GM12878 (cell line): ENCODE measurements at places on chromosomes 4 and X. TPM values are rescaled to one million over a fixed set of nuclear protein-coding genes. Genes with fewer than 3 reads are reported as not detected.

Gene BEX5
- 0.64 TPM in 1 of 2 replicates, not detected in the other for total RNA-seq

Gene SSX7
- not detected in 2 replicates for total RNA-seq

Gene CXCL3
- not detected in 2 replicates for total RNA-seq

Gene MAGEC1
- total RNA-seq: 0.05 TPM in 1 of 2 replicates, not detected in the other

Gene ANXA10
- total RNA-seq: not detected in 2 replicates

Gene ENPEP
- total RNA-seq: not detected in 2 replicates

Gene CT47B1
- not detected in 2 replicates for total RNA-seq

Gene MAGEB1
- total RNA-seq: not detected in 2 replicates

Gene CXCL6
- total RNA-seq: not detected in 2 replicates

Gene FRAS1
- total RNA-seq: 0.66 and 0.97 TPM in 2 replicates

Gene CT83
- not detected in 2 replicates for total RNA-seq

Gene FMR1
- 22.9 and 26.4 TPM in 2 replicates for total RNA-seq

Gene POLR2B
- 101 and 103 TPM in 2 replicates for total RNA-seq

Gene CBR4
- total RNA-seq: 32.2 and 32.9 TPM in 2 replicates

Gene C4orf36
- 1.4 and 2.3 TPM in 2 replicates for total RNA-seq

Gene JCHAIN
- total RNA-seq: 276 and 280 TPM in 2 replicates

Gene NALF2
- not detected in 2 replicates for total RNA-seq

Gene PDZD4
- 0.15 TPM in 1 of 2 replicates, not detected in the other for total RNA-seq

Gene STK26
- 53.0 and 56.9 TPM in 2 replicates for total RNA-seq

Gene COL4A6
- 0.08 and 0.10 TPM in 2 replicates for total RNA-seq

Gene IQSEC2
- total RNA-seq: 0.08 and 0.23 TPM in 2 replicates

Gene GSX2
- 0.32 and 0.54 TPM in 2 replicates for total RNA-seq

Gene GYG2
- 0.05 TPM in 1 of 2 replicates, not detected in the other for total RNA-seq

Gene FAM149A
- 0.38 and 0.53 TPM in 2 replicates for total RNA-seq

Gene DCAF8L2
- total RNA-seq: not detected in 2 replicates

Gene MAOB
- 0.21 TPM in 1 of 2 replicates, not detected in the other for total RNA-seq

Gene STATH
- total RNA-seq: not detected in 2 replicates

Gene MFAP3L
- total RNA-seq: 0.10 TPM in 1 of 2 replicates, not detected in the other

Gene TCEAL7
- not detected in 2 replicates for total RNA-seq

Gene ZCCHC18
- 1.7 and 2.6 TPM in 2 replicates for total RNA-seq

Gene FHDC1
- 0.05 and 0.08 TPM in 2 replicates for total RNA-seq

Gene ING2
- 7.0 and 7.2 TPM in 2 replicates for total RNA-seq

Gene TLR3
- total RNA-seq: not detected in 2 replicates

Gene SLIT2
- 0.05 and 0.24 TPM in 2 replicates for total RNA-seq

Gene TGIF2LX
- total RNA-seq: not detected in 2 replicates

Gene SHROOM3
- total RNA-seq: 0.11 and 0.15 TPM in 2 replicates
